Stromal cell of bone marrow (primary cell): ENCODE measurements at places on chromosomes 4 and X.
A peak's percentile ranks its signal among the peaks of the same experiment; 100 is the strongest.

DNA sequence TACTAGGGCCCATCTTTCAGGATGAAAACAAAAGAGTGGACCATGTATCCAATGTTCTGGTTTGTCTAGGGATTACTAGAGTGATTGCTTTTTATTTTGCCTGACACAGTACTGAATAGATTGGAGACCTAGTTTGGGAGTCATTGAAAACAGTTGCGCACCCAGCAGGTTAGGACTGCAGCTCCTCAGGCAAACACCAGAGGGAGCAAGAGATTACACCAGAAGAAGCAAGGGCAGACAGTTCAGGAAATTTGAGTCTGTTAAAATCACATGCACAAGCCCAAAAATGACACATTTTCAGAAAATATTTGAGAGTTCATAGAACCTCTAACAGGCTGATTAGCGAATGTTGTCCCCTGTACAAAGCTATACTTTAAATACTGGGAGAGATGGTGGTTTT, 55.6 kb downstream of the CYLC1 start:
- no peak for DNase-seq

GRCh38 chr4:33780952-33781791, 2463.1 kb downstream of the ARAP2 start:
- peak; percentile 38 for DNase-seq

DNA sequence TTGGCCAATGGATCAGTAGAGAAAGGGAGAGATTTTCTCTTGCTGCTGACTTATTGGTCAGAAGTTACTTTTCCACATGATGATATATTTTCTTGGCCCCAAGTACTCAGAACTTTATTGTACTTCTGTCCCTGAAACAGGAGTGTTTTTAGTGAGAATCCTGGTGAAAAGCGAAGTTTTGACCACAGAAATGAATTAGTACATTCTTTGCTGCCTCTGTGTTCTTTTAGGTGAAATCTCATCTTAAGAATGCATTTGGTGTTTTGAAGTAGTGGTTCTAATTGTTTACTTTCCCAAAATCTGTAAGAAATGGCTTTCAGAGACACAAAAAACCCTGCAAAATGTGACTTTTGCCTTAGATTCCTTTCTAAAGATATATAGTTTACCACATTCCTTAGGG, 240.4 kb downstream of the FRMPD4 start:
- DNase-seq = no peak

DNA sequence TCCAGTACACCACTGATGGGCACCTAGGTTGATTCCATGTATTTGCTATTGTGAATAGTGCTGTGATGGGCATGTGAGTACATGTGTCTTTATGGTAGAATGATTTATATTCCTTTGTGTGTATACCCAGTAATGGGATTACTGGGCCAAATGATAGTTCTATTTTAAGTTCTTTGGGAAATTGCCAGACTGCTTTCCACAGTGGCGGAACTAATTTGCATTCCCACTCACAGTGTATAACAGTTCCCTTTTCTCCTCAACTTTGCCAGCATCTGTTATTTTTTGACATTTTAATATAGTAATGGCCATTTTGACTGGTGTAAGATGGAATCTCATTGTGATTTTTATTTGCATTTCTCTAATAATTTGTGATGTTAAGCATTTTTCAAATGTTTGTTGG, 25.9 kb downstream of the CC2D2A start:
- no peak for DNase-seq

- no peak for DNase-seq
Measured at GRCh38 chrX:54427837-54428424, 12.3 kb upstream of the TSR2 start.

- DNase-seq = no peak
Measured at GRCh38 chrX:13287816-13288215, 32.0 kb downstream of the ATXN3L start.

DNA sequence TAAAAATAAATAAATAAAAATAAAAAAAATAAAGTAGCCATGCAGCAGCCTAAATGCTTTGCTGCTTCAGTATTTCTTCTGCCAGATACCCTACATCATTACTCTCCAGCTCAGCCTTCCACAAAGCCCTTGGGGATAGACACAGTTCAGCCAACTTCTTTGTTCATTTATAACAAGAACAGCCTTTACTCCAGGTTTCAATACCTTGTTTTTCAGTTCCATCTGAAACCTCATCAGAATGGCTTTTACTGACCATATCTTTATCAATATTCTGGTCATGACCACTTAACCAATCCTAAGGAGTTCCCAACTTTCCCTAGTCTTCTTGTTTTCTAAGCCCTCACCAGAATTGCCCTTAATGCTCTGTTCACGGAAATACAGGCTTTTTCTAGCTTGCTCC, 128.3 kb upstream of the MED14 start:
- DNase-seq = no peak

DNA sequence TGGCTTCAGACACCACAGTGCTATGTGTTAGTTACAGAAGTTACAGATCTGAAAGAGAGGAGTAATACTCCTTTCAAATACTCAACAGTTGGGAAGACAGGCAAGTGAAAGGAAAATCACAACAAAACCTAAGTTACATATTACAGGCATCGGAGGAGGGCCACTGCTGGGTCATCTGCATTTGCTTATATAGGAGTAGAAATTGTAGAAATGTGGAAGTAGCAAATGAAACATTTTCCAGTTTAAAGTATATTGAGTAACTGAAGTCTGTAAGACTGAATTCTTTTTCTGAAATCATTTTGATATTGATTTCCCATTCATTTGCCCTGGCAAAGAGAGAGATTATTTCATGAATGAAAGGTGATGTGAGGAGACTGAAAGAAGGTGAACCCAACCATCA, 201.7 kb downstream of the SPRY1 start:
- DNase-seq = no peak

- no peak for DNase-seq
Measured at GRCh38 chrX:134144231-134144630, 92.8 kb upstream of the CCDC160 start.

- DNase-seq = no peak
Measured at GRCh38 chr4:145879598-145879997, 59.0 kb downstream of the ZNF827 start.

- no peak for DNase-seq
Measured at GRCh38 chrX:109782994-109783700, 50.1 kb upstream of the ACSL4 start.

DNA sequence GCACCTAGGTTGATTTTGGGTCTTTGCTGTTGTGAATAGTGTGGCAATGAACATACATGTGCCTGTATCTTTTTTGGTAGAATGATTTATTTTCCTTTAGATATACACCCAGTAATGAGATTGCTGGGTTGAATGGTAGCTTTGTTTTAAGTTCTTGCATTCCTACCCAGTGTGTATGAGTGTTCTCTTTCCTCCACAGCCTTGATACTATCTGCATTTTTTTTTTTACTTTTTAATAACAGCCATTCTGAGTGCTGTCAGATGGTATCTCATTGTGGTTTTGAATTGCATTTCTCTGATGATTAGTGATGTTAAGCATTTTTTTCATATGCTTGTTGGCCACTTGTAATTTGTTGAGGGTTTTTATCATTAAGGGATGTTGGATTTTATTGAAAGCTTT, 351.8 kb upstream of the GNPDA2 start:
- no peak for DNase-seq

DNA sequence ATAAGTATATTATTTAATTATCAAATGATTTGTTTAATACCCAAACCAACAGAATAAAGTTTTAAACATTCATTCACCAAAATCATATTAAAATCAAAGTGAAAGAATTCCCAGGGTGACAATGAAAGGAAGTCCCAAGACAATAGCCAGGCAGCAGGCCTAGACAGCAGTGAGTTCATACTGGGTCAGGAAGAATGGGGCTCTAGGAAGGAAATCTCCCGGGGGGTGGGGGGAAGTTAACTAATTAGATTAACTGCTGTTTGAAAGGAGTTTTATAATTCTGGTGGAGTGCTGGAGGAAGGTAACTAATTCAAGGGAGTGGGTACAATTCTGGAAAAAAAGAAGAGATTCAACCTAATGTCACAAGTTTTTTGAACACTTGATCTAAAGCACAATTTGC, 104.1 kb downstream of the ZAR1 start:
- DNase-seq = no peak

GRCh38 chr4:124037236-124037635, 640.6 kb downstream of the SPRY1 start:
- DNase-seq = no peak

DNA sequence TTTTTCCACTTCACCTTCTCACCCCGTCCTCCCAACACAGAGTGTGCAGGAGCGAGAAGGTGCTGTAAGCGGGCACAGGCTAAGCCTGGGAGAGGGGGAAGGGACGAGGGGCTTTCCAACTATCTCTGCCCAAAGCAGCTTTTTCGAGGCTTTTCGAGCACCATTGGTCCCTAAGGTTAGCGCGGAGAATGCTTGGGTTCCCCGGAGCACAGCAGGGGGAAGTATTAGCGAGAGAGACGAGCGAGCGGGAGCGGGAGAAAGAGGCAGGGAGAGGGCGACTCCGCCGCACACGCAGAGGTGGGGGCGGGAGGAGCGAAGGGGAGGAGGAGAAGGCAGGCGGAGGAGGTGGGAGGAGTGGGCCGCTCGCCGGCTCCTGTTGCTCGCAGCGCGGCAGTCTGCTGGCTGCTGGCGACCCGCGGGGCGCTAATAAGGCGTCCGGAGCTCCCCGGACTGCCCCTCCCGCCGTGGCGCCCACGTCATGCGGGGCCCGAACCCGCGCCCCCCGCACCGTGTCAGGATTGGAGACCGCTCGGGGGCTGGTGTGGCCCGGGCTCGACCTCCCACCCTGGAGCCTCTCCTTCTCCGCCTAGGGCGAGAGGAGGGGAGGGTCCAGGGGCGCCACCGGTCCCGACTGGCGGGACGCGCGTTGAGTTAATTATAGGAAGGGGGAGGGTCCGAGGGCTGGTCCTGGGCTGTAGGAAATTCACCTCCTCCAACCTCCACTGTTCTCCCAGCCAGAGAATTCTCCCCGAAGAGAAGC, at the start of gene ADAMTS3:
TSS of gene ADAMTS3 (minus strand) at position 263 of the 760 bp plus-strand sequence. CDS start 459 bp downstream, outside the sequence.
- DNase-seq = no peak

DNA sequence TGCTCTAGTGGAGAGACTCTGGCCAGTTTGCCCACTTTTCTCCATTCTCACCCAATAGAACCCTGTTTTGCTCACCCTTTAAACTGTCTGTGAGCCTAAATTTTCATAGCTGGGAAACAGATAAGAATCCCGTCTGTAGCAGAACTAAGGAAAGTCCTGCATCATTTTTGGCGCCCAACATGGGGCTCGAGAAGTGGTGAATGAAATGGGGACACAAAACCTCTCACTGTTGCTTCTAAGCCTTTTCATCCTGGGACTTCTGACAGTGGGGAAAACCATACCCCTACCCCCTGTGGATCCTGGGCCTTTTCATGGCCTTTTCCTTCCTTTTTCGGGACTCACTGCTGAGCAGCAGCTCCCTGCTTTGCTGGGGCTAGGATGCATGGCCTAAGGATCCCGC, 189.9 kb downstream of the INPP4B start:
- peak; percentile 7 for DNase-seq

DNA sequence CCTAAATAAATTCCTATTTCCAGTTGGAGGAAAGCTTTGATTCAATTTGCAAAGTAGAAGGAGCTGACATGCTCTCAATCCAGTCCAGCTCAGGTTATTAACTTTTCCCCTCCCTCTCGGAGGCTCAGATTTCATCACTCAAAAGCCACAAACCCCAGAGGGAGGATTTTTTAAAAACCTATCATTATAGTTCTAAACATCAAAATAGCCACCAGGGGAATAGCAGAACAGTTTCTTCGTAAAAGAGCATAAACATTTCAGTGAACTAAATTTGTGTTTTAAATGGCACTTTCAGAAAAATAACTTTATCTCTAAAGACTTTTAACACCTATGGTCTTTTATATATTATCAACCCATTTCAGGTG, 8.8 kb downstream of the GPRIN3 start:
- no peak for DNase-seq

- DNase-seq = peak; percentile 21
Measured at GRCh38 chr4:57410331-57411052, 300.3 kb upstream of the IGFBP7 start.

DNA sequence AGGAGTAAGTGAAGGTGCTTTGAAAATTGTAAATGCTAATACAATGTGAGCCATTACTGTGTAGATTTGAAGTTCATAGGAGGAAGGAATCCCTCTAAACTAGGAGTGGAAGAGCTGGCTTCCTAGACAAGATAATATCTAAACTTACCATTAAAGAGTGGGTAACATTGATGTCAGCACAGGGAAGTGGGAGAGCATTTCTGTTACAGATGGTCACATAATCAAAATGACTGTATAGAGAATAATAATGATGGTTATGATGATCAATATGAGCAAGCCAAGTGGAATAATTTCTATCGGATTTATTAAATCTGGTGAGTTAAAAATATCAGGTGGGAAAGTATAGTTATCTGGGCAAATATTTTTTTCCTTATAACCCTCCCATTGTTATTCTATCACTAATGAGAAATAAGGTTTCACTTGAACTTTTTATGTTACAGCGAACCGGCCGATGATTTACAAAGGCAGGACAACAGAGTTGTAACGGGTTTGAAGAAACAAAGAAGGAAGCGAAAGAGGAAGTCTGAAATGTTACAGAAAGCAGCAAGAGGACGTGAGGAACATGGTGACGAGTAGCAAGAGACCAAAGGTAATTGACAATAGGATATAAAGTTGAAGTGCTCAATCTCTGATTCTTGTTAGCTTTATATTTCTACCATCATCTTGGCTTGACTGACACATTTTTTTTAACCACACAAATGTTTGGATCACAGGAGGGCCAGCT, 43.5 kb downstream of the FMR1NB start:
- DNase-seq = no peak

- no peak for DNase-seq
Measured at GRCh38 chr4:48195374-48195773, 61.3 kb upstream of the TXK start.

GRCh38 chr4:55574252-55574651, 17.8 kb downstream of the PDCL2 start:
- DNase-seq = no peak

DNA sequence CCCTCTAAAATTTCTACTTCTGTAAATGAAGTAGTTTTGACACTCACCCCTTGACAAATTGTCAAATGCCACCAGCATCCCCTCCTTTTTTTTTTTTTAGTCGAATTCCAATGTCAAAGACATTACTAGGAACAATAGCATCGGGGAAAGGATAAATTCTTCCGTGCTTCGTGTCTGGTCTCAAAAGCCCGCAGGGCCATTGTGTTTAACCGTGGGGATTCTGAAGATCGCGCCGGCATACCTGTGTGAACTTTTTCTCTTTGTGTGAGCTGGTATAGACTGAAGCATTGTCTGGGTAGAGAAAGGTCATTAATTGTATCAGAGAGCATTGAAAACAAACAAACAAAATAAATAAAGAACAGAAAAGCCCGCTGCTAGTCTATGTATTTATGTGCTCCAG, 313.9 kb downstream of the ASMT start:
- DNase-seq = no peak

- DNase-seq = no peak
Measured at GRCh38 chr4:186554539-186554913, 841 bp downstream of the MTNR1A start.
